Prostate gland (tissue), 2 donors: ENCODE measurements at places on chromosomes 5 and 9.
A peak's percentile ranks its signal among the peaks of the same experiment; 100 is the strongest.

GRCh38 chr5:154749491-154749890 lies 5.7 kb upstream of the LARP1 start:
- no peaks in the 10 kb centered on the region for H3K36me3 ChIP-seq
- peaks cover 10% of the 10 kb centered on the region for H3K4me1 ChIP-seq
- H3K27ac ChIP-seq: no peak overlapping the region
- H3K27me3 ChIP-seq: no peaks in the 10 kb centered on the region
- DNase-seq: no peak

GRCh38 chr9:76545191-76545590 lies 86.2 kb downstream of the GCNT1 start:
- no peaks in the 10 kb centered on the region for H3K36me3 ChIP-seq
- no peak overlapping the region for H3K4me3 ChIP-seq
- DNase-seq: no peak
- H3K27me3 ChIP-seq: no peaks in the 10 kb centered on the region
- H3K4me1 ChIP-seq: no peaks in the 10 kb centered on the region

- no peaks in the 10 kb centered on the region for H3K36me3 ChIP-seq
- H3K4me3 ChIP-seq: no peak overlapping the region
- H3K27me3 ChIP-seq: no peaks in the 10 kb centered on the region
- H3K4me1 ChIP-seq: no peaks in the 10 kb centered on the region
Measured at GRCh38 chr5:178339272-178339671, 106.7 kb upstream of the PHYKPL start.

DNA sequence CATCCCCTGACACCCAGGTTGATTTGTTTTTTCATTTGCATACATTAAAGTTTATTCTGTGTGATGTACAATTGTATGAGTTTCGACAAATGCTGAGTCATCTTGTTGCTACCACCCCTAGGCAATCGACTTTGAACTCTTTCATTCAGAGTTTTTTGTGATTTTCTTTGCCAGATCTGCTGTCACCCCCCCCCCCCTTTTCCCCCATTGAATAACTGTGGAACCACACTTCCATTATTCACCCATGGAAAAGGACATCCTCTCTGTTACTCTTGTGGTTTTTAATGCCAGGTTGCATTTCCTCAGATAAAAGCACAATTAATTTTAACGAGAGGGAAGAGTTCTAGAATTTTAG lies 13.7 kb upstream of the FAM120AOS start:
- no peak overlapping the region for H3K27ac ChIP-seq
- no peaks in the 10 kb centered on the region for H3K27me3 ChIP-seq
- no peak for DNase-seq
- no peak overlapping the region for H3K4me3 ChIP-seq

- no peaks in the 10 kb centered on the region for H3K36me3 ChIP-seq
- H3K4me1 ChIP-seq: peaks cover 3% of the 10 kb centered on the region
Measured at GRCh38 chr9:137433349-137433915, 7.7 kb downstream of the ENTPD8 start.

- no peaks in the 10 kb centered on the region for H3K4me1 ChIP-seq
- no peaks in the 10 kb centered on the region for H3K36me3 ChIP-seq
- no peak overlapping the region for H3K4me3 ChIP-seq
- no peaks in the 10 kb centered on the region for H3K27me3 ChIP-seq
- no peak for DNase-seq
Measured at GRCh38 chr5:56164376-56164775, 68.8 kb downstream of the ANKRD55 start.

GRCh38 chr9:28051559-28052503 lies 478.6 kb upstream of the C9orf72 start:
- H3K27me3 ChIP-seq: no peaks in the 10 kb centered on the region
- DNase-seq: no peak
- no peaks in the 10 kb centered on the region for H3K36me3 ChIP-seq
- no peak overlapping the region for H3K27ac ChIP-seq
- H3K4me1 ChIP-seq: no peaks in the 10 kb centered on the region

- H3K27ac ChIP-seq: no peak overlapping the region
- H3K36me3 ChIP-seq: no peaks in the 10 kb centered on the region
- DNase-seq: no peak
- no peaks in the 10 kb centered on the region for H3K27me3 ChIP-seq
- H3K4me3 ChIP-seq: no peak overlapping the region
Measured at GRCh38 chr5:109718632-109719031, 28.9 kb downstream of the MAN2A1 start.

- no peaks in the 10 kb centered on the region for H3K27me3 ChIP-seq
- no peak overlapping the region for H3K27ac ChIP-seq
- no peak for DNase-seq
- H3K4me1 ChIP-seq: no peaks in the 10 kb centered on the region
Measured at GRCh38 chr9:99241106-99241505, 19.0 kb downstream of the SEC61B start.

GRCh38 chr5:50658246-50658645 lies 8.2 kb upstream of the PARP8 start:
- DNase-seq: no peak
- no peak overlapping the region for H3K27ac ChIP-seq
- no peaks in the 10 kb centered on the region for H3K36me3 ChIP-seq
- H3K27me3 ChIP-seq: no peaks in the 10 kb centered on the region
- H3K4me3 ChIP-seq: no peak overlapping the region

DNA sequence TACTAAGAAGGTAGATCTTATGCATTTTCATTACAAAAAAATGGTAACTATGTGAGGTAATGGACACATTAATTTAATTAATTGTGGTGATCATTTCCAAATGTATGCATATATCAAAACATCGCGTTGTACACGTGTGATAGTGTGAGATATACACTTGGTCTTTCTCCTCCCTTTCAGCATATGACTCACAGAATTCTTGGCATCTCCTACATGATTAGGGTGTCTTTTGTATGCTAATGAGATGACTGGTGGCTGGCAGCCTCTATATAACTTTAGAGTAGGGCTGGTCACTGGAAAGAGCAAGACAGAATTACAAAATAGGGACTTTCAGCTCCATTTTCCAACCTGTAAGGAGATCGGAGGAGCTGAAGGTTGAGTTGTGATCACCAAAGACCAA lies 1167.6 kb downstream of the CDH12 start:
- H3K4me3 ChIP-seq: no peak overlapping the region
- no peaks in the 10 kb centered on the region for H3K27me3 ChIP-seq
- DNase-seq: no peak

- H3K4me3 ChIP-seq: no peak overlapping the region
- no peak for DNase-seq
- H3K27ac ChIP-seq: no peak overlapping the region
- H3K27me3 ChIP-seq: no peaks in the 10 kb centered on the region
Measured at GRCh38 chr5:27473307-27474046, 435.1 kb upstream of the CDH9 start.

DNA sequence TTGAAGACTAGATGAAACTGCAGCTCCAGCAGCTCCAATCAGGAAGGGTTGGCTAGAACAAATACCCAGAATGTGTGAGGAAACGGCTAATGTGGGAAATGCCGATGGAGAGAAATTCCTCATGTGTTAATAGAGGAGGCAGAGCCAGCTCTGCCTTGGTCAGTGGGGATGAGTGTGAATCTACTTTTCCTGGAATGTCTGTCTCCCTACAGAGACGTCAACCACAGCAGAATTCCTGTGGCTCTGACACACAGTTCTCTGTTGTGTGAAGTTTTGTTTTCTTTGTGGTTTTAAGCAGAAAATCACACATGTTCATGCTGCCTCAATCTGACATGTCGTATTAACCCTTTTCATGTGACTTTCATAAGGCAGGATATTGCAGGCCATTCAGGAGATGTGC lies 476.6 kb upstream of the WWC1 start:
- H3K27ac ChIP-seq: no peak overlapping the region
- H3K4me1 ChIP-seq: no peaks in the 10 kb centered on the region
- H3K27me3 ChIP-seq: no peaks in the 10 kb centered on the region
- H3K4me3 ChIP-seq: no peak overlapping the region

DNA sequence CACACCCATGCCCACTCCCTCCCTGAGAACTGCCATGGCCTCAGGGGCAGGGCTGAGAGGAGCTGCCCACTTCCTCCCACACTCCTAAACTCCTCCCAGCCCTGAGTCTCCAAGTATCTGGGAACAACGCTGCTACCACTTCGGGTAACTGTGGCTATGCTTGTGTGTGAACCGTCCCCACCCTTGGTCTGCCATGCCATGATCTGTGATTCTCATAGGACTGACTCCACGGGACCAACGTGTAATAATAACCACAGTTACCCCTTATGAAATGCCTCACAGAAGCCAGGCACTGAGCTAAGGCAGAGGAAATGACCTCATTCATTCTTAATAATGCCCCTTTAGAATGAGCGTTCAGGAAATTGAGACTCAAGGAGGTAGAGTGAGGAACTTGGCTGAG lies 103.9 kb upstream of the SMIM23 start:
- no peaks in the 10 kb centered on the region for H3K27me3 ChIP-seq
- no peaks in the 10 kb centered on the region for H3K36me3 ChIP-seq
- H3K4me3 ChIP-seq: no peak overlapping the region
- DNase-seq: no peak

GRCh38 chr5:11540112-11540511 lies 364.1 kb downstream of the CTNND2 start:
- H3K4me3 ChIP-seq: no peak overlapping the region
- H3K36me3 ChIP-seq: no peaks in the 10 kb centered on the region
- H3K4me1 ChIP-seq: no peaks in the 10 kb centered on the region
- H3K27me3 ChIP-seq: no peaks in the 10 kb centered on the region

DNA sequence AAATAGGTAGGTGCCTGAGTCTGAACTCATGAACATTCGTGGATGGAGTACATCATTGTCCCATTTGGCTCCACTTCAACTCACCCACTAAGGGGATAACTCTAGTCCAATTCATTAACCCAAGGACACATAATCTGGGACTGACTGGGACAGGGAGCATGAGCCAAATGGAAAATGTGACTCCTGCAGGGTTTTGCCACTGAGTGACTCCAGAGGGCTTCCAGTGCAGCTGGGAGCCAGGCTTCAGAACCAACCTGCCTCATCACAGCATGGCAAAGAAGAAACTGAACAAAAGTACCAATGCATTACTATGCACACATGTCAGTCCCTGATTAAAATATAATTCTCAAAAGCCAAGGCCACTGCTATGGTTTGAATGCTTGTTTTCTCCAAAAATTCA lies 159.7 kb upstream of the SNX2 start:
- no peaks in the 10 kb centered on the region for H3K4me1 ChIP-seq
- H3K4me3 ChIP-seq: no peak overlapping the region
- H3K27me3 ChIP-seq: no peaks in the 10 kb centered on the region
- no peaks in the 10 kb centered on the region for H3K36me3 ChIP-seq

DNA sequence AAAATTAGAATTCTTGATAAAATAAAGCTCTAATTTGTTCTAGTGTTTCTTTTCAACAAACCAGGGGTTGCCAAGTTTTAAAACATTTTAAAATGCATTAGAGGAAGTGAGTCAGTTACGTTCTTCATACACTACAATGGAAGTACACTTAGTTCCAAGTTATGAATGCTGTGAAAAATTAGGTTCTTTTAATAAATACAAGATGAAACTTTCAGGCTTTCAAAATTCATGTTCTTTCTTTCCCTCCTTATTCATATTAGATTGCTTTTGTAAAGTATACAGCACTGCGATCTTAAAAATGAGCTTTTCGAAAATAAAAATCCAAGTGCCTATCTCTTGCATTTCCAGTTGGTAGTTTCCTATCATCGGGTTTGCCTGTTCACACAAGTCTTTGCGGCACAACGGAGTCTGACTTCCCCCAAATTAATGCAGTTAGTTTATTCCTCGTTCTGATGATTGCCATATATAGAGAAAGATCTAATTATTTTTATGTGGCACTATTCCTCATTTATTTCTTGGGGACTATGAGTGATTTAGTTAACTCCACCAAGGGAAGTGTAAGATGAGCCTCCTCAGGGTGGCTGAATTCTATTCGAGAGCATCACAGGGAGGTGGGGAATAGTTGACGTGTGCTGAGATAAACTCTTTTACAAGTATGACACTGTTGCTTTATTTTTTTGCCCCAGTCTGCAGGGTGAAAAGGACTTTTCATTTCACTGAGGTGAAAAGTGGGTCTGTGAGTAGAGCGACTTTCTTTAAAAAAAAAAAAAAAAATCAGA lies 238.2 kb downstream of the CD180 start:
- H3K4me3 ChIP-seq: peak overlapping the region; percentile 20
- H3K36me3 ChIP-seq: no peaks in the 10 kb centered on the region
- no peak for DNase-seq

- no peaks in the 10 kb centered on the region for H3K27me3 ChIP-seq
- no peaks in the 10 kb centered on the region for H3K36me3 ChIP-seq
Measured at GRCh38 chr5:154370813-154371212, 75.0 kb upstream of the SAP30L start.

DNA sequence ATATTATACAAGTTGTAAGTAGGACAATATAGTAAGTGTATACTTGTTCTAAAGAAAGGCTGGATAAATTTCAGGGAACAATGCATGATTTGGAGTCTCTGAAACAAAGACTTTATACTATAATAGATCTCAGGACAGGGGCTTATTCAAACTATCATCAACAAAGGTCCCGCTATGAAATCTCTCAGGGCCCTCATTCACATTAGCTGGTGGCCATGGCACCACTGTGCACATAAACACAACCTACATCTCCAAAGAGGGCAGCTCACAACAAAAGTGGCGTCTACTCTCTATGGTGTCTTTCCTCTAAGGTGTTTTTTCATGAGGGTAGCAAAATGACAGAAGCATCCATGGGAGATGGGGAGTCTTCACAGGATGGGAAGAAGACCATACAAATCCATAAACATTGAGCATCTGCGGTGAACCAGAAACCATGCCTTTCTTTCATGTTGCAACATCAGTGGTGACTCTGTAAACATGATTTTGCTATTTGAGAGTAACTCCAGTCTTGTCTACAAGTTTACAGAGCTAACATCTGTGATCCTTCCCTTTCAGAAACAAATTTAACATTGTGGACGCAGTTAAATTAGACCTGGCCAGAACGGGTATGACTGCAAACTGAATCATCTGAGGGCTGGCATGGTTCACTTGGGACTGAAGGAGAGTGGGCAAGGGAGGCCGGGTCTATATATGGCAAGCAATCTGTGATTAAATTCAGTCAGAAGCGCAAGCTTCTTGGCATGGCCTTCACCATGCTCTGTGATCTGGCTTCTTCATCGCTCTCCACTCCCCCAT lies 5.5 kb downstream of the TTLL11 start:
- no peaks in the 10 kb centered on the region for H3K36me3 ChIP-seq
- H3K4me1 ChIP-seq: peaks cover 4% of the 10 kb centered on the region
- H3K27ac ChIP-seq: no peak overlapping the region
- no peak overlapping the region for H3K4me3 ChIP-seq

DNA sequence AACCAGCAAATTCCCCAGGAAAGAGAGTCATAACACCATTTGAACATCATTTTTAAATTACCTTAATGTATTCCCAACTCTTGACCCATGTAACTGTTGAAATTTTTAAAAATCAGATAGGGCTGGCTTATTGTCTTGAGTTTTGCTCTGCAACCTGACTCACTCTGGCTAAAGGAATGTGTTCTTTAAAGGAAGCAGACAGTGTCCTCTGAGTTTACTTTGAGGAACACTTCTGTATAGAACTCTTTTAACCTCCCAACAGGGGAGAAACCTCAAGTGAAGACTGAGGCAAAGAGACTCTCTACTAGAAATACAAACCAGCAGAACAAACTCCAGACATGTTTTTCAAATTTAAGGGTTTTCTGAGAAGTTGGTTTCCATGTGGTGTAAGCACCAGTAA lies 248.9 kb downstream of the CWC27 start:
- no peak overlapping the region for H3K27ac ChIP-seq
- no peak for DNase-seq
- no peak overlapping the region for H3K4me3 ChIP-seq
- no peaks in the 10 kb centered on the region for H3K36me3 ChIP-seq
- H3K4me1 ChIP-seq: no peaks in the 10 kb centered on the region
- H3K27me3 ChIP-seq: no peaks in the 10 kb centered on the region
